Effector memory CD4-positive, alpha-beta T cell (primary cell): ENCODE measurements at places on chromosomes 11 and 22.

- no peak for DNase-seq
Measured at GRCh38 chr22:26321469-26321913, 107.6 kb upstream of the ASPHD2 start.

GRCh38 chr11:70220136-70220535, 17.0 kb downstream of the FADD start:
- DNase-seq: no peak

DNA sequence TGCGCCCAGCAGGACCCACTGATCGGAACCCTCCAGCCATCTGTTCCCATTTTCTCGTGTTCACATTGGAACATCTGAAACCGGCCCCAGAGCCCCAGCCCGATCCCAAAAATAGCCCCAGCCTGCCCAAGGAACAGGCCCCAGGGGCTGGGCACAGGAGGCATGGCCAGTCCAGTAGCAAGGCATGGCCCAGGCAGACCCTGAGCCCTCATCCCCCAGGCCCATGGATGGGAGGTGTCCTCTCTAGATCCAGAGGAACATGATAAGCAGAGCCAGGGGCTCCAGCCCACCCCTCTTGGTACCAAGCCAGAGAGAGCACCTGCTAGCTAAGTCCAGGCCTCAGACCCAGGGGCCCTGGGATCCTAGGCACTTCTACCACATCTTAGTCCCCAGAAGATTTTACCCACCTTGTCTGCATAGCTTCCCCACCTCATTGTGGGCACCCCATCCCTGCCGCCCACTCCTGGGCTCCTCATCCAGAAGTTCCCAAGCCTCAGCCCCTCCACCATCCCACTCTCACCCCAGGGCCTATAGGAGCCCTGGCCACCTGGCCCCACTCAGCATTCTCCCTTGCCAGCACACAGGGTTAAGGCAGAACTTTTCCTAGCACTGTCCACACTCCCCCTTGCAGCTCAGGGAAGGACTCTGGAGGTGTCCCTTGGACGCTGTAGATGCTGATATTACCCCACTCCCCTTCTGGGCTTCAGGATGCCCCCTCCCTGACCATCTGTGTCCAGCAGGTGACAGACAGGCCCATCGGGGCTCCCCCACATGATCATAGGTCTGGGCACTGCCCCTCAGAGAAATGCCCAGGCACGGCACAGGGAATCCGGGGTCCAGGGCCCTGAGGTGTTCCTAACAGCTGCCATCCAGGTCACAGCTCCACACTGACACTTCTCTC, 9.5 kb downstream of the BCL9L start:
- no peak for DNase-seq

DNA sequence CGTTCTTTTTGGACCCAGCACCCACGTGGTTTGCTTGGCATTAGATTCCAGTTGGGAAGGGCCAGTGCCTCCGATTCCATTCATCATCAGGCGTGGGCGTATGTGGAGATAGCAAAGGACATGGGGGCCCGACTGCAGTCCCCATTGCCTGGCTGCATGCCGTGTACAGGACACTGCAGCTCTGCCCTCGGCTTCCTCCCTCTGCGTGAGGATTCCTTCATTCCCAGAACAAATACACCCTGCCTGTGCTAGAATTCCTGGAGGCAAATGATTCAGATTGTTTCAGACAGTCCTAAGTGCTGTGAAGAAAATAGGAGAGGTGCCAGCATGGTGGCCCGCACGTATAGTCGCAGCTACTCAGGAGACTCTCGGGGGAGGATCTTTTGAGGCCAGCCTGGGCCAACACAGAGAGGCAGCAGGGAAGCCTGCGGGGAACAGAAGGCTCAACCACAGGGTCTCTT, 15.4 kb downstream of the DERL3 start:
- DNase-seq: no peak

GRCh38 chr11:48011798-48012391, 31.5 kb downstream of the PTPRJ start:
- peak; percentile 58 for DNase-seq

- no peak for DNase-seq
Measured at GRCh38 chr11:119529063-119529845, 106.3 kb upstream of the THY1 start.

GRCh38 chr22:45977003-45977411, at the start of gene WNT7B:
Gene WNT7B (minus strand): TSS chr22:45977162. CDS start chr22:45976754, 408 bp downstream.
- no peak for DNase-seq

DNA sequence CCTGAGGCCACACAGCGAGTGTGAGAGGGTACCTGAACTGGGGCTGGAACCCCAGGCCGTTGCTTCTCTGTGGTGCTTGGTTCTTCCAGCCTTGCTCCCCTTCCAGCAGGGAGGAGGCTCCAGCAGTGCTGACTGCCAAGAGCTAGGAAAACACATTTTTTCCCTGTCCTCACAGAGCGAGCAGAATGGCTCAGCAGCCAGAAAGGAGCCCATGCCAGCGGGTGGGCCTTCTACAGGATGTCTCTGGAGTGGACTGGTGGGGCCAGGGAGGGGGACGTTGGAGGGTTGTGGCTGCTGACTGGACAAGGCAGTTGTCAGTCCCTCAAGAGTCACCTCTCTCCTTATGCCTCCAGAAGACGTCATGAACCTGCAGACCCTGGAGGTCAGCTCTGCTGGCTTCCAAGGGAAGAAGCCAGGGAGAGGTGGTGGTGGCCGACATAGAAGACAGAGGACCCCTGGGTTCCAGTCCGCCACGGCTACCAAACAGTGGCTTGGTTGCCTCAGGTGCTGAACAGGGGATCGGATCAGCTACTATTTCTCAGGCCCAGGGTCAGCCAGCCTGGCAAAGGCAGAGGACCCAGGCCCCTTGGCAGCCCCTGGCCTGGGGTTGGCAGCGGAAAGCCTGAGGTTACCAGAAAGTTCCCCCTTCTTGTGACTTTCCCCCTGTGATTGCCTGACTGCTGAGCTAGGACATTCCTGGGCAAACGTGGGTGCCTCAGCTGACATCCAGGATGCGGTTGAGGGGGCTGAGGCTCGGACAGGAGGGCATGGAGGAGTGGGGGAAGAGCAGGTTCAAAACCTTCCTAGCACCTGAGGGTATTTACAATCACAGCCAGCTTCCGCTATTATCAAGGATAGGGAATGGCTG, 3.7 kb downstream of the MAFF start:
- no peak for DNase-seq

- DNase-seq: peak; percentile 91
Measured at GRCh38 chr11:85752890-85753581, 57.9 kb downstream of the SYTL2 start.

GRCh38 chr22:35873426-35873825, 155.2 kb downstream of the RBFOX2 start:
- no peak for DNase-seq

DNA sequence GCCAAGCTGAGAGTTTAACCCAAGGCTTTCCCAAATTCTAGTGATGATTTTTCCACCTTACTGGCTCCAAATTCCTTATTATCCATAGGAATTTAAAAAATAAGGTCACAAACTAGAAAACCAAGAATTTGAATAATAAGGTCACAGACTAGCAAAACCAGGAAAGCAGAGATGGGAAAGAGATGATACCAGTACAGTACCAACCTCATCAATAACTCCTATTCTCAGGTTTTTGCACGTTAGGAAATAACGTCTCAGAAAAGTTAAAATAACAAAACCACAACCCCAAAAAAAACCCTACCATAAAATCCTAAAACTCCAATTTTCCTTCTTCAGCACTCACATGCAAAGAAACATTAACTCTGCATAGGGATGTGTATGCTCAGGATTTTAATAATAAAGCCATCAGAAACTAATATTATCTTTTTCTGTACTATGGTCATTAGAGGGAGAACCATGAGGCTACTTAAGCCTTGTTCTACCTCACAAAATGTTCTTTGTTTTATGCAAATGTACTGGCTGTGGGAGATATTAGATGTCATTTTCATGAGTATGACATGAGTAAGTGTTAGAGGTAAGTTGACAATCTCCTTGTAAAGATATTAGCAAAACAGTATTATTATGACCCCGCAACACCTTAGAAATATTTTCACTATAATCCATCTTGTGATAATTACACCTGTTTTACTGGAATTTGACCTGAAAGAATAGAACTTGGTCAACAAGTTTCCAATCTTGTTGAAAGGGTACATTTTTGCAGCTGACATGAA, 16.1 kb upstream of the EED start:
- no peak for DNase-seq

DNA sequence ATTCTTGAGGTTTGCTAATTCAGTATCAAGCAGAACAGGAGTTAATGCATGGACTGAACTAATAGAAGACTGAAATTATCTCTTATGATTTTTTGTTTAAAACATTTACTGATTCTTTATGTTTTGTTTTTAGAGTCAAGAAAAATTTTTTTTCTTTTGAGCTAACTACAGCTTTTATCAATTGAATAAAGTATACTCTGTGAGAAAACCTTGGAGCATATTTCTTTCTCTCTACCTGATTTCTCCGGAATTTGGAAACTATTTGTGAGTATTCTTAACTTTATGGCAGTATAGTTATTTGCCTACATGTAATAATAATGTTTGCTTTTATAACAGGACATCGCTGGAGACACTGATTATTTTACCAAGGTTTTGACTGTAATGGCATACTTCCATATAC, 18.1 kb upstream of the CRTAM start:
- DNase-seq: no peak

GRCh38 chr11:67493548-67494370, 10.9 kb downstream of the AIP start:
- DNase-seq: no peak

- DNase-seq: no peak
Measured at GRCh38 chr11:69573761-69574607, 67.0 kb upstream of the CCND1 start.

DNA sequence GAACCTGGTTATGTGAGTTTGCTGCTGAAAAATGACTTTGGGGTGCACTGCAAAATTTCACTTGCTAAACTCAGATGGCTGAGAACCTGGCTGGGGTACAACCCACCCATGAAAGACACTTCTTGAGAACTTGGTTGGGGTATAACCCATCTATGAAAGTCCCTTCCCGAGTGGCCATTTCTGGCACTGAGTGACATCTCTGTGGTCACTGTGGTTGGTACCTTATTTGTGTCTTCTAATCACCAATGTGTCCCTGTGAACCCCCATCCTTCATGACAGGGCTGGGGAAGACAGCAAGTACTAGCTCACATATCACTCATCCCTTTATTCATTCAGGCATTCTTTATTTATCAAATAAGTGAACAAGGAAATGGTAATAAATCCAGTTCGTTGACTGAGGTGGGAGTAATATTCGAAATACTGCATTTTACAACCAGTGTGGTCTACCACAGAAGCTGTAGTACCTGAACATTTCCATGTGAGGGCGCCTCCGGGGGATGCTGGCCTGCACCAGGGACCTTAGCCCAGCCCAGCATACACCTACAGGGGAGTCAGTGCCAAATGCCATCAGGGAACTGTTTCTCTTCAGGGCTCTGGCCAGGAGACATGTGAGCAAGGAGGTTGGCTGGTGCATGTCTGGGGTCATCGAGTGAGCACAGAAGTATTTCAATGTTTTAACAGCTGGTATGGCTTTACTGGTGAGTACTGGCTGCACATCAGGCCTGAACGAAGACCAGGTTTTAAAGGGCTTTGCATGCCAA, 122.1 kb downstream of the CSNK2A3 start:
- no peak for DNase-seq

DNA sequence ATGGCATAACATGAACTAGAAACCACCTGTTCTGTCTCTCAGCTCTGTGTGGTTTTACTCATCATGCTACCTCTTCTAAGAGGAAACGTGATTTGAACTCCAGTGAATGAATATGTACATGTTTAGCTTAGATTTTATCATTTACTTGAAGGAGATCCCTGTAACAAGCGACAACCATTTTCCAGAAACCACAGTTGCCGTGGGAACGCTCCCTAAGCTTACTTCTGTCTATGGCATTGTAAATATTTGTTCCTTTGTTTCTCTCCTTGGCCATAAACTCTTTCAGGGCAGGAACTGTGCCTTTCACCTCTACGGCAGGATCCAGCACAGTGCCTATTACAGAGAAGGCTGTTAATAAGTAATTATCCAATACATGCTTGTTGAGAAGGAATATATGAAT, 17.1 kb upstream of the TPH1 start:
- DNase-seq: no peak

DNA sequence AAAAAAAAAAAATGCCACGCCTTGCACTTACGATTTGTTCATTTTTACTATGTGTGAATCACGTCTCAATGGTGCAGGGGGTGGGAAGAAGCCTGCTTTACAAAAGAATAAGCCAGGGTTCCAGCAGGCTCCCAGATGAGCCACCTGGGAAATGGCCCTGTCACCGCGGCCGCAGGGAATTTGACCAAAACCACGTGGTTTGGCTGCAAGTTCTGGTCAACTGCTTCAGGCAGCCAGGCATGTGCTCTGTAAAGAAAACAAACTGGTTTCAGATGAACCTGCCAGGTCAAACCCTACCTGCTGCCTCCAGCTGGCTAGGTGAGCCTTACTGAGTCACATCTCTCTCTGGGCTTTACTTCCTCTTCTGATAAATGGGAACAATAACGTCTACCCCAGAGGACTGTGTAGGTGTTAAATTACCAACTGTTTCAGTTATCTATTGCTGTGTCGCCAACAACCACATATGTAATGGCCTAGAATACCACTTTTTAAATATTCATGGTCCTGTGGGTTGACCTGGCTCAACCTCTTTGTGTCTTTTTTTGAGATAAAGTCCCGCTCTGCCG, 30.5 kb upstream of the GCAT start:
- DNase-seq: no peak

GRCh38 chr11:83764643-83765042, 478.5 kb upstream of the CCDC90B start:
- DNase-seq: no peak

DNA sequence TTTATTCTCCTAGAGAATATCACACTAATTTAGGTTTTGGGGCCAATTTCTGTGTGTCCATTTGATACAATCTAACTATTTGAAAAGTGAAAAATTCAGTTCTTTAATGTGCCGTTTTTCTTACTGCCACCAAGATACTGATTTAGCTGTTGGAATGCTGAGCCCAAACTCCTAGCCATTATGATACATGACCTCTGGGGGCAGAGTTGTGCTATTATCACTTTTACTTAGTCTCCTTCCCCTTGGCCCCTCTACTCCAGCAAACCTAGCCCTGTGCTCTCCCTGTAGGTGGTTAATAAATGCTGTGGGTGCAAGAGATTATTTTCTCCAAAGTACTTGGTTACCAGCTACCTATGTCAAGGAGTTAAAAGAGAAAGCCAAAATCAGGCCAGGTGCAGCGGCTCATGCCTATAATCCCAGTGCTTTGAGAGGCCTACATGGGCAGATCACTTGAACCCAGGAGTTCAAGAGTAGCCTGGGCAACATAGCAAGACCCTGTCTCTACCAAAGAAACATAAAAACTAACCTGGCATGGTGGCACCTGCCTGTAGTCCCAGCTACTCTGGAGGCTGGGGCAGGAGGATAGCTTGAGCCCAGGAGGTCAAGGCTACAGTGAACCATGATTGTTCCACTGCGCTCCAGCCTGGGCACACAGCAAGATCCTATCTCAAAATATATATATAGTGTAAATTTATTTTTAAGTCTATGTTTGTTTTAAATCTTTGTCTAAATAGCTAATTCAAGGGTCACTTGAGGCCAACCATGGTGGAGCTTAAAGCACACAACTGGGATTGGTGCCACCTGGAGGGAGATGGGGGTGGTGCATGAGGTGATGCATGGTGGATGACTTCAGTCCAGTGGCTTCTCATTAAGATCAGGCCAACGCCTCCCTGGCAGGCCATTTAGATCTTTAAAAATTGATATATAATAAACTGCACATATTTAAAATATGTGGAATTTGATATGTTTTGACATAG, 193.2 kb upstream of the PLET1 start:
- peak; percentile 9 for DNase-seq
